Stimulated activated CD4-positive, alpha-beta T cell treated with anti-CD3 and anti-CD28 coated beads, Interleukin-2, amount 100 ng/mL, for 4 hours (primary cell): ENCODE measurements at places on chromosomes 12 and 14.

DNA sequence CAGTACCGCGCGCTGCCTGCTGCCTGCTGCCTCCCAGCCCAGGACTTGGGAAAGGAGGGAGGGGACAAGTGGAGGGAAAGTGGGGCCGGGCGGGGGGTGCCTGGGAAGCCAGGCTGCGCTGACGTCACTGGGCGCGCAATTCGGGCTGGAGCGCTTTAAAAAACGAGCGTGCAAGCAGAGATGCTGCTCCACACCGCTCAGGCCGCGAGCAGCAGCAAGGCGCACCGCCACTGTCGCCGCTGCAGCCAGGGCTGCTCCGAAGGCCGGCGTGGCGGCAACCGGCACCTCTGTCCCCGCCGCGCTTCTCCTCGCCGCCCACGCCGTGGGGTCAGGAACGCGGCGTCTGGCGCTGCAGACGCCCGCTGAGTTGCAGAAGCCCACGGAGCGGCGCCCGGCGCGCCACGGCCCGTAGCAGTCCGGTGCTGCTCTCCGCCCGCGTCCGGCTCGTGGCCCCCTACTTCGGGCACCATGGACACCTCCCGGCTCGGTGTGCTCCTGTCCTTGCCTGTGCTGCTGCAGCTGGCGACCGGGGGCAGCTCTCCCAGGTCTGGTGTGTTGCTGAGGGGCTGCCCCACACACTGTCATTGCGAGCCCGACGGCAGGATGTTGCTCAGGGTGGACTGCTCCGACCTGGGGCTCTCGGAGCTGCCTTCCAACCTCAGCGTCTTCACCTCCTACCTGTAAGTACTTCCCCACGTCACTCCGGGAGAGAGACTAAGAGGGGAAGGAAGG is at the start of gene LGR5:
LGR5 (plus strand) TSS at position 186 of the 732 bp plus-strand sequence; CDS start at position 469, 283 bp downstream.
- no peak for DNase-seq

GRCh38 chr14:91866061-91866460 is 1.3 kb downstream of the TC2N start:
- DNase-seq: no peak

GRCh38 chr14:39827901-39828655 is 395.8 kb upstream of the FBXO33 start:
- DNase-seq: no peak

DNA sequence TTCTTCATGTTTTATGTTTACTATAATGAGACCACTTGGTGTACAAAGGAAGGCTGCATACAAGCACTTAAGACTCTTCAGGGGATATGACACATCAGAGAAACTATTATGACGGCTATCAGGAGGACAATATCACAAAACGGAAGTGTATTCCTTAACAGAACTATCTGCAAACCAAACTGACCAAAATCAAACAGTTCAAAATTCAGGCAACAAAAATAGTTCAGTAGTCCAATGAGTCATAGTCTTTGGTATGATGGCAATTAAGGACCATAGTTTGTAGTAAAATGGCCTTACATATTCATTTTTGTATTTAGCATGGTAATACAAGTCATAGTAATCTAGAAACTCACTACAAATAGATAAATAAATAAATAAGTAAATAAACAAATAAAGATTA is 1638.7 kb upstream of the SEL1L start:
- DNase-seq: no peak

DNA sequence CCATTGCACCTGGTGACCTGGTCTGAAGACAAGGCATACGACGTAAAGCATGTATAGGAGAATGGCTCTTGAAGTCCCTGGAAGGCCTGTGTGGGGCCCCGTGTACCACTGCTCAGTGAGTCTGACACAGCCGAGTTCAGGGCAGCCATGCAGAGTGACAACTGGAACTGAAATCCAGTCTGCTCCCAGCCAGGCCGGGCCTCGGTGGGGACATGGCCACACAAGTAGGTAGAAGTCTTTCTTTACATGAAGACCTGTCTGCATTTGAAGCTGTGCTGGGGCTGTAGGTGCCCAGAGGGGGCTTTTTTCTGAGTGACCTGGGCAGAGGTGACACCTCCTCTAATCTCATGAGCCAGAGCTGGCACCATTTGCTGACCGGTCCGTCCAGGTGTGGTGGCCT is 35.7 kb downstream of the ADGRD1 start:
- no peak for DNase-seq

- no peak for DNase-seq
Observed at GRCh38 chr12:81542065-81543010, 216.8 kb downstream of the PPFIA2 start.

DNA sequence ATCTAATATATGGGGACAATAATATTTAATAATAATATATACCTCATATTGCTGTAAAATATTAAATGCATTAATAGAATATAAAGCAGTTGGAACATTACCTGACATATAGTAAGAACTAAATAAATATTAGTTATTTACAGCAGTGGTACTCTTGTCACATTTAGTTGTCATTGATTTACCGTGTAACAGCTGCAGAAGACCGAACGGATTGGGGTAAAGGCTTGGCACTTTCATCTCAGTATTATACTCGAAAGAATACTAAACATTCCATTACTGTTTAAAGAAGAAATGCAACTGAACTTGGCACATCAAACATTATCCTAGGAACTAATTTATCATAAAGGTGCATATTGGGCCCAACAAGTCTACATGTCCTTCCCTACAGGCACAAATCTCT is 61.1 kb downstream of the ITPR2 start:
- DNase-seq: no peak

DNA sequence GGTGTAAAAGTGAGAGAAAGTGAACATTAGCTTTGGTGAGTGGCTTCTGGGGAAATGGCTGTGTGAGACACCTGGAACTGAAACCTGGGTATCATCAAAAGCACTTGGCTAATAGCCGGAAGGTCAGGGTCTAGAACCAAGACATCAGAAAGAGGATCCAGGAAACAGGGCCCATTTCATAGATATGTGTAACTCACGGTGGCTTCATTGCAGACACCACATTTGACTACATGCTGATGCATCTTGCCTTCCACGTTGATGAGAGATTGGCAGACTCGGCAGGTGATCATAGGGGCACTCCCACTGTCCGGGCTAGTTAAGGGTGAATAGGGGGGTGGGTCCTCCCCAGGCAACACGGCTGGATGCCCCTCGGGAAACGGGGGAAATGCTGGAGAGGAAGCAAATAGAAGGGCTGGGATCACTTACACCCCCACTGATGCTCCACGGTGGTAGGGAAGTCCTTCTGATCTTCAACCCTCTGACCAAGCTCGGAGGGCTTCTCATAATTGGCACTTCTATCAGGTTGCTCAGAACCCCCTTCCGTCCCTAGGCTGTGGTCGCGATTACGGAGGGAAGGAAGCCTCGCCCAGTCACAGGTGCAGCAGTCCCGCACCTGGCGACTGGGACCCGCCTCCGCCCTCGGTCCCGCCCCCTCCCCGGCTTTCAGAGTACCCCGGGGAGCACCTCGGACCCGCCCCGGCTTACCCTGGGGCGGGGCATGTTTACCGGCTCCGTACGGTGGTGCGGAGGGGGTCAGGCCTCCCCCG is 593 bp downstream of the PIP4P1 start:
- peak; percentile 41 for DNase-seq

- no peak for DNase-seq
Observed at GRCh38 chr14:33696165-33696564, 254.7 kb downstream of the EGLN3 start.

GRCh38 chr12:20415028-20415427 is 46.7 kb downstream of the PDE3A start:
- no peak for DNase-seq

DNA sequence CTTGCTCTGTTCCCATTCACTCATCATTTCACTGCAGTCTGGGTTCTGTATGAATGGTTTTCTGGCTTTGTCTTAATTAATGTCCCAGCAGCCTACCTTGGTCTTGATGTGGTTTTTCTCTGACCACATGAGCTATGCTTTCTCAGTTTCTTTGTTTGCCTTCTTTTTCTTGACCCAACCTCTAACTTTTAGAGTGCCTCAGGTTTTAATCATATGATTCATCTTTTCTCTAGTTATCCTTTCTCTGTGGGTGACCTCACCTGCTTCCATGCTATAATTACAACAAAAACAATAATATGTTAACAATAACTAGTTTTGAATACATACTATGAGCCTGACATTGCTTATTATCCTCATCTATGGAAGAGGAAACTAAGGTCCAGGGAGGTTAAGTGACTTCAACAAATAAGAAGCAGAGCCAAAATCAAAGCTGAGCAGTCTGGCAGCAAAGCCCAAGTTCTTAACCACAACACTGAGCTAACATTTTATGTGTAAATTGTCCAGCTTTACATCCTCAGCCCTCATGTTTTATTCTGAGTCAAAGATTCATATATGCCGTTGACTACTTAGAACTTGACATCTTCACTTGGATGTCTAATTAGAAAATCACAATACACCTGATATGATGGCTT is 4.7 kb upstream of the EPYC start:
- DNase-seq: no peak

DNA sequence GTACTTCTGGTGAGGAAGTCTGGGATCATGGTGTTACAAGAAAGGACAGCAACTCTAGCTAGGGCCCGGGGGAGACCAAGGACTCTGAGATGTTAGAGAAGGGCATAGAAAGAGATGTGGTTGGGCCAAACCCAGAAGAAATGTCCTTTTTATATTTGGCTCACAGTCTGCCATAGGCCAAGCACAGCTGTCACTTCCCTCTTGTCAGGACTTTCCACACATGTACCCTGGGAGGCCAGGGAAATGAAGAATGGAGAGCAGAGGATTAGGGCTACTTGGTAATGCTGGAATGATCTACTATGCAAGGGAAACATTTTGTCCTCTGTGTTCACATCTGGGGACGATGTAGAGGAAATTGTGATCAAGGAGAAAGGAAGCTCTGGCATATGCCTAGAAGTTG is 9.2 kb downstream of the MYO1A start:
- DNase-seq: no peak

- peak; percentile 71 for DNase-seq
Observed at GRCh38 chr12:47808050-47808449, 11.7 kb downstream of the HDAC7 start.

DNA sequence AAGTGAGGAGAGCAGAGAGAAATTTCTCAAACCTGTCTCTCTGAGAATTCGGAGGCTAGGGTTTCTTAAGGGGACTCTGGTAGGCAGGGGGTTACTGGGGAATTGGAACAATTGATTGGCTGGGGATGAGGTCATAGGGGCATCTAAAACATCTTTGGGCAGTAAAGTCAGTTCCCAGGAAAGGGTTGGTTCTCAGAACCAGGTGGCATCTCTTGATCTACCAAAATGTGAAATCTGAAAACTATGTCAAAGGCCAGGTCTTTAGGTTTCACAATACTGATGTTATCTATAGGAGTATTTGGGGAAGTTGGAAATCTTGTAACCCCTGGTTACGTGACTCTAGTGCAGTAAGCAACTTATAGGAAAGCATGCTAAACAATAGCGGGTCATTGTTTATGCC is 6.9 kb downstream of the C12orf75 start:
- DNase-seq: no peak
